ENCODE measurements at places on chromosomes 1 and 21. TPM values are rescaled to one million over a fixed set of nuclear protein-coding genes. Genes with fewer than 3 reads are reported as not detected.

The RGL1 gene
- 22.5 TPM for total RNA-seq

The CLEC20A gene
- total RNA-seq: not detected

GRCh38 chr21:34521561-34521960 is 9.6 kb upstream of the KCNE1 start:
- DNase-seq: no peak

GRCh38 chr1:44798481-44799365 is 1.5 kb upstream of the PLK3 start:
- DNase-seq: peak; percentile 30

- DNase-seq: no peak
Observed at GRCh38 chr1:85409516-85409915, 55.4 kb downstream of the DDAH1 start.

GRCh38 chr1:110188035-110188618 is 22.0 kb upstream of the KCNC4 start:
- no peak for DNase-seq

DNA sequence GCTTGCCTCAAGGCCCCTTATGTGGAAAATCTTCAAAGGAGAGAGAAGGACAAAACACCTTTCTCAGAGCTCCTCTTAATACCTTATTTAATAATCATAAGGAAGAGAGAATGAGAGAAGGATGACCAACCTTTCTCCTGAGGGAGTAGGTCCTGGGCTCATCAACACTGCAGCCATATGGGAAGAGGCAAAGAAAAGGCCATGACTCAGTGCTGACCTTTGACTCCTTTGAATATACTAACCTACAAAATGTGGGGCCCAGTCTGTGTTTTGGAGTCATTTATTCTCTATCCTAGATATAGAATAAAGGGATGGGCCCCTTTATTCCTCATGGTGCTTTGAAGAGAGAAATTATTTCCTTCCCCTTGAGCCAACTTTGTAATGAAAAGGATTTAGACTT is 38.3 kb downstream of the CAMSAP2 start:
- DNase-seq: no peak

- no peak for DNase-seq
Observed at GRCh38 chr1:70911861-70912260, 135.8 kb downstream of the PTGER3 start.

- no peak for DNase-seq
Observed at GRCh38 chr1:158105352-158106095, 75.2 kb upstream of the CD1D start.

DNA sequence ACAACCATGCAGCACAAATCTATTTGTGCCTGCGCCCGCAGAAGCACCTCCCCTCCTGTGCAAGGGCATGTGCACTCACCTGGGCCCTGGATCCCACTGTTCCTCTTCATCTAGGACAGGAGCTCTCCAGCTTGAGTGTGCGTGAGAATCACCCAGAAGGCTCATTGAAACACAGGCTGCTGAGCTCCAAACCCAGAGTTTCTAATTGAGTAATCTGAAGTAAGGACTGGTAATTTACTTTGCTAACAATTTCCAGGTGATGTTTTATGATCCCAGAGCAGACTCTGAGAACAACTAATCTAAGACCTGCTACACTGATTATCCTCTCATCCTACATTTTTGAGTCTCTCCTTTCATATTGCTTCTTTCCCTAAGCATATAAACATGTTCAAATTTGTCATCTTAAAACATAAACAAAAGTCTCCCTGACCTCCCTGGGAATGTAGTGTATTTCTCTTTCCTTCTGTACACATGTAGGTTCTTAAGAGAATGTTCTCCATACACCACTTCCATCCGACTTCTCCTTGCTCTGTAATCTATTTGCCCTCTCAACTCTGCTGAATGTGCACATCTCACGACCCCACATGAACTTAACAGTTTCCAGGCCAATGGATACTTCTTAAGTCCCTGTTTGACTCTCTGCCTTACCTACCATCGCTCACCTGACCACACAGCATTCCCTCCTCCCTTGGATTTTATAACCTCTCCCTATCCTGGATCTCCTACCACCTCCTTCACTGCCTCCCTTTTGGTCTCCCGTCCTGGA is 522.5 kb downstream of the SMYD3 start:
- DNase-seq: no peak
